Upper lobe of right lung (tissue), 1 donor: ENCODE measurements at places on chromosomes 1 and 21. TPM values are rescaled to one million over a fixed set of nuclear protein-coding genes. Genes with fewer than 3 reads are reported as not detected.

Gene NHLH1
- total RNA-seq = not detected

DNA sequence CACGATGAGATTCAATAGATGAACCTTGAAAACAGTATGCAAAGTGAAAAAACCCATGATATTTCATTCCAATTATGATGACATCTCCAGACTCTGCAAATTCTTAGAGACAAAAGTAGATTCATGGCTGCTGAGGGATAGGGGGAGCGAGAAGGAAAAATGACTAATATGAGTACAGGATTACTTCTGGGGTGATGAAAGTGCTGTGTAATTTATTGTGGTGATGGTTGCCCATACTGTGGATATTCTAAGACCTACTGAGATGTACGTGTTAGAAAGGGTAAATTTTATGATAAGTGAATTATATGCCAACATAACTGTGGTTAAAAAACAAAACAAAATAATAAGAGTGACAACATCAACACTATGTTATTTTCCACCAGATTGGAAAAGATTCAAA, 18.9 kb upstream of the RGS7 start:
- DNase-seq = no peak

GRCh38 chr1:119767486-119767885, 1.2 kb downstream of the HMGCS2 start:
- DNase-seq = no peak

DNA sequence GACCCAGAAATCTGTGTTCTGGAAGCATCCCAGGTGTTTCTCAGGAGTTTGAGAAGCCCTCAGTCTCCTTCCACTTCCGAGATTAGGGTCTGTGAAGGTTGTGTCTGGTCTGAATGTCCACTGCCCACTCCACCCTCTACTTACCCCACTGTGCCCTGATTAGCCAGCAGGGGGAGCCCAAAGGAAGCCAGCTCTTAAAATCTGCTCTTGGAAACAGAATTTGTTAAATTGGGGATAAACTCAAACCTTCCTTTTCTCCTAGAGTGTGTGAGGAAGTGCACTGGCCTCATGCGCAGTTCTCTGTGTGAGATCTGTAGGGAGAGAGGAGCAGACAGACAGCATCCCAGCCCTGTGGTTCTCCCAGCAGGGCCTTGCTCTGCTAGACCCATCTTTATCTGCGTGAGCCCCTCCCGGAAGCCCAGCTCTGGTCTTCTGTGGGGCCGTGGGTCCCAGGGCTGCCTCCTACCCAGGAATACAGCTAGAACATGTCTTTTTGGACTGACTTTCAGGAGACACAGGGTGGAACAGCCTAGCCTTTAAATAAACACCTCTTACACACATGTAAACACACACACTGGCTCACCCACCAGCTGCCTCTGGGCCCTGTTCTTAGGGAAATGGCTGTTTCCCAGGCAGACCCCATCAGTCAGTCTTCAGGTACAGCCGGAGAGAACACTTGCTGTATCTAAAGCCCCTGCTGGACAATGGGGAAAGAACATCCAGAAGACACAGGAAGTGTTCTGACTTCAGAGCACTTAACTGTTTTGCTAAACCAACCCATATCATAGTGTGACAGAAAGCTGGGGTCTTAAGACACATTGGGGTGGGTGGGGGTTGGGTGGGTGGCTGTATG, 52.2 kb downstream of the SMYD2 start:
- no peak for DNase-seq

- DNase-seq = no peak
Measured at GRCh38 chr1:24955161-24955560, 25.1 kb upstream of the RUNX3 start.
